Spinal cord (tissue), 10 donors: ENCODE measurements at places on chromosomes 12 and 14.
A peak's percentile ranks its signal among the peaks of the same experiment; 100 is the strongest.

DNA sequence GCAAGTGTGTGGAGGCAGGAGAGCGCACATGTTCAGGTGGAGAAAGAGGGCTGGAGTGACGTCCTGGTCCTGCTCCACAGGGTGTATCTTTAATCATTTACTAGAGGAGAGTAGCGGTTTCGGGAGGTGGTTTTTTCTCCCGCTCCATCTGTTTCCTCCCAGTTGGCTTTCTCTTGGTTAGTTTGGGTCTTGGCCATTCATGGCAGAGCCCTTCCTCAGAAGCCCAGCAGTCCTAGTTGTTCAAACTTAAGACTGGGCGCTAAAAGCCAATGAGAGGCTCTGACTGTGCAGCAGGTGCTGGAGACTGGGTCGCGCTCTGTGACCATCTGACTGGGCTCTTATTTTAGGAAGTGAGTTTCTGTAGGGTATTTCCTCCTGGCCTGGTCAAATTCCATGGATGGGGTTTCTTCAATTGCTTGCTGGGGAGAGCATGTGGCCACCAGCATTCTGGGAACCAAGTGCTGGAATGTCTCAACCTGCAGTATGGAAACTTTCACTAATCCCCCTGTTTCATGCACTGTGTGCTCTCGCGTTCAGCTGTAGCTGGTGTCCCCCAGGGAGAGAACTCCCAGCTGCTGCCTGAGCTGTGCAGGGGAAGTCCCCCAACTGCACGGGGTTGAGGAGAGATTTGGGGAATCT, 27.4 kb upstream of the TSPAN9 start:
- no peaks in the 10 kb centered on the region for H3K27me3 ChIP-seq
- H3K27ac ChIP-seq, result no peak overlapping the region
- no peaks in the 10 kb centered on the region for H3K36me3 ChIP-seq

GRCh38 chr14:72547999-72548398, 345.9 kb downstream of the DPF3 start:
- H3K4me3 ChIP-seq, result no peak overlapping the region
- no peak overlapping the region for H3K27ac ChIP-seq
- no peaks in the 10 kb centered on the region for H3K27me3 ChIP-seq
- H3K36me3 ChIP-seq, result no peaks in the 10 kb centered on the region
- peaks cover 37% of the 10 kb centered on the region for H3K4me1 ChIP-seq

DNA sequence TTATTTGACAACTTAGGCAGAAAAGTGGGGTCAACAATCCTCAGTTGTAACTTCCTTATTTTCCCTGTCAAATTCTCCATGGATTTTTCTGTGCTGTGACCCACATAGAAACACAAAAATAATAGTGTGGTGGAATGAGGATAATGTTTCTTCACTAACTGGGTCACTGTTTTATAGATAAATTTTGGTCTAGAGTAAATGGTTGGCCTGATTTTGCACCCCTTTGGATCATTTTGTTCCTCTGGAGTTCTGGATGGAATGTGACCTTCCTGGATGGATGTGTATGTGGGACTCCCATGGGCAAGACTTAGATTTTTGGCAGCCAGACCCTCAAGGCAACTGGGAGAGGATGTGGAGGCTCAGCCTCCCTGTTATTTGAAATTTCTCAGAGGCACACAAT, 52.7 kb upstream of the RNU6-8 start:
- DNase-seq, result no peak
- H3K36me3 ChIP-seq, result no peaks in the 10 kb centered on the region
- H3K27me3 ChIP-seq, result no peaks in the 10 kb centered on the region
- H3K27ac ChIP-seq, result no peak overlapping the region
- H3K4me1 ChIP-seq, result peaks cover 17% of the 10 kb centered on the region

- DNase-seq, result no peak
- H3K27ac ChIP-seq, result no peak overlapping the region
- peaks cover 71% of the 10 kb centered on the region for H3K36me3 ChIP-seq
- H3K4me1 ChIP-seq, result no peaks in the 10 kb centered on the region
- no peaks in the 10 kb centered on the region for H3K27me3 ChIP-seq
Measured at GRCh38 chr14:102352213-102352612, 10.5 kb downstream of the CINP start.

- no peaks in the 10 kb centered on the region for H3K36me3 ChIP-seq
- H3K4me3 ChIP-seq, result no peak overlapping the region
- H3K27me3 ChIP-seq, result no peaks in the 10 kb centered on the region
- no peaks in the 10 kb centered on the region for H3K4me1 ChIP-seq
Measured at GRCh38 chr12:119374635-119375034, 40.1 kb downstream of the CCDC60 start.

DNA sequence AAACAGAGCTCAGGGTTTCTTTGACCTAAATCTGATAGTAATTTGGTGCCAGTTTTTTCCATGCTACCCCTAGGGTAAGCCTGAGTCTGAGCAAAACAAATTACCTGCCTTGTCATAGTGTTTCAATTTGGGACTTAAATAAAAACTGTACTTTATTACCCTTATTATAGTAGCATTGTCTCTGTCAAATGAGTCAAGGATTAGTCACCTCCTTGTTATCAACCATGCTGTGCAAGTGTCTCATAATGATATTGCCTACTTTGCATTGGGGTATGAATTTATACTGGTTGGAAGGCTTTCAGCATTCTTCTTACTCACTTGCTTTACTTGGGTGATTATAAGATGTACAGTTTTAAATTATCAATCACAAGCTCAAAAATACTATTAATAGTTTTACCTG, 380.0 kb downstream of the LRFN5 start:
- no peaks in the 10 kb centered on the region for H3K4me1 ChIP-seq
- H3K27me3 ChIP-seq, result no peaks in the 10 kb centered on the region
- DNase-seq, result no peak
- no peak overlapping the region for H3K27ac ChIP-seq
- H3K36me3 ChIP-seq, result no peaks in the 10 kb centered on the region

DNA sequence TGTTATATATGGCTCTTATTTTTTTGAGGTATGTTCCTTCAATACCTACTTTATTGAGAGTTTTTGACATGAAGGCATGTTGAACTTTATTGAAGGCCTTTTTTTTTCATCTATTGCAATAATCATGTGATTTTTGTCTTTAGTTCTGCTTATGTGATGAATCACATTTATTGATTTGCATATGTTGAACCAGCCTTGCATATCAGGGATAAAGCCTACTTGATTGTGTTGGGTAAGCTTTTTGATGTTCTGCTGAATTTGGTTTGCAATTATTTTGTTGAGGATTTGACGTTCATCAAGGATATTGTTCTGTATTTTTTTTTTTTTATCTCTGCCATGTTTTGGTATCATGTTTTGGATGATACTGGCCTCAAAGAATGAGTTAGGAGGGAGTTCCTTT, 15.2 kb upstream of the ART4 start:
- no peak for DNase-seq
- no peak overlapping the region for H3K4me3 ChIP-seq
- H3K27me3 ChIP-seq, result no peaks in the 10 kb centered on the region
- no peak overlapping the region for H3K27ac ChIP-seq
- no peaks in the 10 kb centered on the region for H3K36me3 ChIP-seq

DNA sequence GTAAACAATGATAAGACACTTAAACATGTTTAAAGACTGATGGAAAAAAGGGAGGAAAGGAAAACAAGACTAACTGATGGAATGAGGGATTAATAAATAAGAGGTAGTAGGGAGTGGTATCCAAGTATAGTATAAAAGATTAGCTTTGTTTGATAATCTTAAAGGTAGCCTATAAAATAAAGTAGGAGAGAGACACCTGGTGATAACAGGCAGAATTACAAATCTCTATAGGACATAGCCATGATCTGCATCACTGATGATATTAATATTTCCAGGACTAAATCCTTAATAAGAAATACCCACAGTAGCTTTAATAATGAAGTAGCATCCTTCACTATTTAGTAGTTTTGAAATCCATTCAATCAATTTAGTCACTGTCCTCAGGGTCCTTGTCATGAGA, 30.4 kb downstream of the DLGAP5 start:
- peak; percentile 17 for DNase-seq
- H3K27me3 ChIP-seq, result no peaks in the 10 kb centered on the region
- H3K4me3 ChIP-seq, result no peak overlapping the region
- H3K27ac ChIP-seq, result no peak overlapping the region
- H3K4me1 ChIP-seq, result no peaks in the 10 kb centered on the region
- no peaks in the 10 kb centered on the region for H3K36me3 ChIP-seq

GRCh38 chr12:112627851-112628250, 163.7 kb upstream of the RPH3A start:
- no peak overlapping the region for H3K4me3 ChIP-seq
- H3K36me3 ChIP-seq, result no peaks in the 10 kb centered on the region
- no peaks in the 10 kb centered on the region for H3K4me1 ChIP-seq
- H3K27me3 ChIP-seq, result no peaks in the 10 kb centered on the region

DNA sequence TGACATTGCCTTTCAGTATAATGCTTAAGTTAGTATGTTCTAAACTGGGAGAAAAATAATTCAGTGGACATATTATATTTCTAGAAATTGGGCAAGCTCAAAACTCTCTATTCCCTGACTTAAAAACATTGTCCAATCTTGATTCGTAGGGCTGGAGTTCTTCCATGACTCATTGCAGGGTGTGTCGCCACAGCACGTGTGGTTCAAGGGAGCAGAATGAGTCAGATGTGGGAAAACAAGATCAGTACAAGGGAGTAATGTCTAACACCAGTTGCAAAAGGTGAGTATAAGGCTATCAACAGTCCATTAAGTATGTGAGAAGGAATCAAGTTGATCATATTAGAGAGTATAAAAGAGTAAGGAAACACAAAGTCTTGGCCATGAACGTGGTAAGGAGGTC, 887.0 kb downstream of the TMTC2 start:
- no peaks in the 10 kb centered on the region for H3K4me1 ChIP-seq
- no peak for DNase-seq
- no peaks in the 10 kb centered on the region for H3K27me3 ChIP-seq
- no peak overlapping the region for H3K27ac ChIP-seq
- H3K4me3 ChIP-seq, result no peak overlapping the region

- H3K27ac ChIP-seq, result no peak overlapping the region
- no peaks in the 10 kb centered on the region for H3K27me3 ChIP-seq
- no peak for DNase-seq
- H3K4me3 ChIP-seq, result no peak overlapping the region
Measured at GRCh38 chr12:128820253-128820652, 3.5 kb downstream of the SLC15A4 start.

- no peak overlapping the region for H3K27ac ChIP-seq
- H3K4me1 ChIP-seq, result peaks cover 4% of the 10 kb centered on the region
- H3K4me3 ChIP-seq, result no peak overlapping the region
- DNase-seq, result no peak
- no peaks in the 10 kb centered on the region for H3K27me3 ChIP-seq
Measured at GRCh38 chr12:89943463-89943862, 234.8 kb upstream of the ATP2B1 start.

DNA sequence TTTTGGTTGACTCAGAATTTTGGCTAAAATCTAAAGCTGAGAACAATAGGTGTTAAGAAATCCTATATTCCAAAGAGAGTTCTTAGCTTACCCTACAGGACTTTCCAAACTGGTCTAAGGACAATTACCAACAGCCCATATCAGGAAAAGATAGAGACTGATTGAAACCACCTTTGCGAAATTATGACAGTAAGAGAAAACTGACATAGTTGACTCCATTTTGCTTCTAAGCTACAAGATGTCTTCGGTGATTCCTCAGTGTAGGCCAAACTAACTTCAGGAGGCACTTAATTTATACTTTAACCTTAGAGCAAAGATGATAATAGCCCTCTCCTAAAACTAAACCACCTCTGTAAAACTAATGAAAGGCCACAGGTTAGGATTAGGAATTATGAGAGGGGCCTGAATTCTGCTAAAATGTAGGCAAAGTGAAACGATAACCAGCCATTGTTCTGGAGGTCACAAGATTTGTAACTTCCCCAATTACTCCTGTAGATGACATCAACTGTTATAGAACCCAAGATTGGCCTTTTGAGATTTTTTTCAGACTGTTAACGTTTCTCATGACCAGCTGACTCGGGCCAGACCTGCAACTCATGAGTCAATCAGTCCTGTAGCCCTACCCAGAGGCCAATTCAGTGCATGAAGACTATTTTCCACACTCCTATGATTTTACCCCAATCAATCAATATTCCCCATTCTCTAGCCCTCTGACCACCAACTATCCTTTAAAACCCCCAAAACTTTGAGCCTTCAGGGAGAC, 43.0 kb downstream of the KLRG1 start:
- DNase-seq, result no peak
- no peak overlapping the region for H3K4me3 ChIP-seq
- no peaks in the 10 kb centered on the region for H3K36me3 ChIP-seq
- no peak overlapping the region for H3K27ac ChIP-seq
- H3K4me1 ChIP-seq, result no peaks in the 10 kb centered on the region

GRCh38 chr12:5783289-5783920, 161.7 kb downstream of the ANO2 start:
- no peak overlapping the region for H3K27ac ChIP-seq
- no peak overlapping the region for H3K4me3 ChIP-seq
- H3K36me3 ChIP-seq, result no peaks in the 10 kb centered on the region
- DNase-seq, result no peak
- no peaks in the 10 kb centered on the region for H3K27me3 ChIP-seq

- H3K27me3 ChIP-seq, result no peaks in the 10 kb centered on the region
- H3K4me1 ChIP-seq, result peaks cover 23% of the 10 kb centered on the region
- H3K4me3 ChIP-seq, result no peak overlapping the region
- no peaks in the 10 kb centered on the region for H3K36me3 ChIP-seq
Measured at GRCh38 chr14:68612049-68612448, 180.8 kb downstream of the ZFP36L1 start.

DNA sequence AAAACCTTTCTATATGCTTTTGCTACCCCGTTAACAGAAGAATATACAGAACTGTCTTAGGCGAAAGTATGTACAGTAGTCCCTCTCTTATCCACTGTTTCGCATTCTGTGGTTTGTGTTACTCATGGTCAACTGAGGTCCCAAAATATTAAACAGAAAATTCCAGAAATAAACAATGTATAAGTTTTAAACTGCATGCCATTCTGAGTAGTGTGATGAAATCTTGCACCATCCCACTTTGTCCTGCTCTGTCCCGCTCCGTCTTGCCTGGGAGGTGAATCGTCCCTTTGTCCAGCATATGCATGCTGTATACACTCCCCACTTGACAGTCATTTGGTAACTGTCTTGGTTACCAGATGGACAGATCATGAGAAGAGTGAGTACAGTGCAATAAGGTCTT, 70.1 kb upstream of the STRN3 start:
- H3K4me3 ChIP-seq, result no peak overlapping the region
- peaks cover 28% of the 10 kb centered on the region for H3K36me3 ChIP-seq
- H3K27me3 ChIP-seq, result no peaks in the 10 kb centered on the region
- no peak for DNase-seq
- H3K4me1 ChIP-seq, result no peaks in the 10 kb centered on the region

GRCh38 chr12:42716491-42716891, 126.9 kb upstream of the PRICKLE1 start:
- H3K4me1 ChIP-seq, result no peaks in the 10 kb centered on the region
- H3K27ac ChIP-seq, result no peak overlapping the region
- H3K27me3 ChIP-seq, result no peaks in the 10 kb centered on the region
- no peak for DNase-seq
- no peak overlapping the region for H3K4me3 ChIP-seq

- H3K4me1 ChIP-seq, result peaks cover 13% of the 10 kb centered on the region
- no peak overlapping the region for H3K4me3 ChIP-seq
- H3K27me3 ChIP-seq, result no peaks in the 10 kb centered on the region
- H3K27ac ChIP-seq, result peak overlapping the region; percentile 82
Measured at GRCh38 chr14:75711796-75712211, 50.8 kb downstream of the TTLL5 start.

- DNase-seq, result no peak
- no peak overlapping the region for H3K4me3 ChIP-seq
- no peaks in the 10 kb centered on the region for H3K27me3 ChIP-seq
- H3K27ac ChIP-seq, result no peak overlapping the region
Measured at GRCh38 chr14:69038455-69039287, 59.6 kb upstream of the ACTN1 start.
